ENCODE measurements at places on chromosomes 1 and 21.

DNA sequence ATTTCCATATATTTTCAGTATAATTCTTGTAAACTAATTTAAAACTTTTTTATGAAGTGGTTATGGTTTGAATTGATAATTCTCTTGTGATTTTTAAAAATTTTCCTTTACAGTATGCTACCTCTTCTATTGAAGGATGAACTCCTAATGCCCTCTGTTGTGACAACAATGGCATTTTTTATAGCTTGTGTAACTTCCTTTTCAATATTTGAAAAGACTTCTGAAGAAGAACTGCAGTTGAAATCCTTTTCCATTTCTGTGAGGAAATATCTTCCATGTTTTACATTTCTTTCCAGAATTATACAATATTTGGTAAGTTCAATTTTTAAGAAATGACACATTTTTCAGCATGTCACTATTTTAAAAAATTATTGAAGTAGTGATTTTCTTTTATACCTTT lies 61.4 kb downstream of the ALG6 start:
- no peak for DNase-seq

- no peak for DNase-seq
Observed at GRCh38 chr1:231236938-231237337, 4.1 kb upstream of the GNPAT start.

GRCh38 chr1:166378805-166379204 lies 212.0 kb upstream of the FAM78B start:
- no peak for DNase-seq

DNA sequence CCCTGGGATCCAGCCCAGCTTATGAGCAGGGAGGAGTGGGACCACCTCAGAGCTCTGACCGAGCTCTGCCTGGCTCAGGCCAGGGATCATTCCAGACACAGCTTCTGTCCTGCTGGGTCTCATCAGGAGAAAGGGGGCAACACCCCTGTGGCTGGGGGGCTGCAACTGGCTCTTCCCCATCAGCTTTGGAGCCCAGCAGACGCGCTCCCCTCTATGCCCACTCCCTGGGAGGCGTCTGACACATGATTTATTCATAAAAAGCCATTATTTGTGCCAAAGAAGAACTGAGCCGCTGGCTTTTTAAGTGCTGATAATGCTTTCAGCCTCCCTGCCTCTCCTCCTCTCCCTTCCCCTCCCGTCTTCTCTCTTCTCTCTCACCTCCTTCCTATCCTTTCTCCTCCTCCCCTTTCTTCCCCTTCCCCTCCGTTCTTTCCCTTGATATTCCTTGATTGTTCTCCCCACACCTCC lies 25.0 kb downstream of the FOXO6 start:
- DNase-seq, result no peak

DNA sequence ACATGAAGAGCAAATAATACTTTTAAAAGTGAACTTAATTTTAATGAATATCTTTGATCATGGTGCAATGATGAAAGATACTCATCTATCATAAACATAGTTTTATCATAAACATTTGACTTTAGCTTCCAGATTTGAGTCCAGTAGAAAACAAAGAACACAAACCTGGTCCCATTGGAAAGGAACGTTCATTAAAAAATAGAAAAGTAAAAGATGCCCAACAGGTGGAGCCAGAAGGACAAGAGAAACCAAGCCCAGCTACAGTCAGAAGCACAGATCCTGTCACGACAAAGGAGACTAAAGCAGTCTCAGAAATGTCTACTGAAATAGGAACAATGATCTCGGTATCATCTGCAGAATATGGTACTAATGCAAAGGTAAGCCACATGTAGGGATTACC lies 55.6 kb upstream of the MYOCOS start:
- no peak for DNase-seq

DNA sequence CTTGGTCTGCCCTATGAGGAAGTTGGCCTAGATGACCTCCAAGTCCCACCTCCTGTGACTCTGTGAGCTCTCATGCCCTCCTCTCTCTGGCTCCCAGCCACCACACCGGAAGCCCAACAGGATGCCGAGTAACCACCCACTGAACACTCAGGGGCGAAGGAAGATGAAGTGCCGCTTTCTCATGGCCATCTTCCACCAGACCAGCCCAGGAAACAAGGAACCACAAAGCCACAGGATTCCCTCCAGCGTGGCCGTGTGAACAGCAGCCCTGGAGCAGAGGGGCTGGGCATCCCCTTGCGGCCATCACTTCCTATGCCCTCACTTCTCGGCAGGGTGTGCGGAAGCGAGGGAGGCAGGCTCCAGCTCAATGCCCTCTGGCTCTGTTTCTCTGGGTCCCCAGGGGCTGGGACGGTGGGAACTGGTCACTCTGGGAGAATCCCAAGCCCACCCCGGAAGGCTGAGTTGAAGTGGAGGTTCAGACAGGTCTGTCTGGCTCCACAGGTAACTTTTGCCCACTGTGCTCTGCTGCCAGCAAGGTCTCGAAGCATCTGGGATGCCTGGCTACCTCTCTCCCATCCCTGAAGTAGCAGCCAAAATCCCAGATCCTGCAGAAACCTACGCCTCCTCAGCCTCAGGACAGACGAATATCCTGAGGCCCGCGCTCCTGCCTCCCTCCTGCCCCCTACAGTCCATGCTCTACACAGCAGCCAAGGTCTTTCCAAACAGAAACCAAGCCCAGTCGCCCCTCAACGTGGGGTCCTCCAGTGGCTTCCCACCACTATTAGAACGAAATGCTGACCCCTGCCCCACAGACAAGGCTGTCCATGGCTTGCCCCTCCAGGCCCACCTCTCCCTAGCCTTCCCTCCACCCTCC lies 44.2 kb upstream of the ECE1 start:
- peak; percentile 73 for DNase-seq

GRCh38 chr21:45416620-45417019 lies 11.7 kb downstream of the COL18A1 start:
- DNase-seq, result no peak

DNA sequence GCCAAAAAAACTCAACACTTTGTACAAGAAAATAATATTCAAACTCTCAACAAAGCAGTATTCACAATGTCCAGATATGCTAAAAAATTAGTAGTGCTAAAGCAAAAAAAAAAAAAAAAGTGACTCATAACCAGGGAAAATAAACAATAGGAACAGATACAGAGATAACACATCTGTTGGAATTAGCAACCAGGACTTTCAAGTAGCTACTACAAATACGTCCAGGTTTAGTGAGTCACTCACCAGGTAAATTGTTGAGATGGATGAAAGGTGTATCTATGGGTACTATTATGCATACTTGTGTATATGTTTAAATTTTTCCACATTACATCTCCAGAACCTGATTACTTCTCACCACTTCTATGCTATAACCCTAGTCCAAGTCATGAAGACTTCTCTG lies 144.8 kb upstream of the SLC35F3 start:
- DNase-seq, result no peak

DNA sequence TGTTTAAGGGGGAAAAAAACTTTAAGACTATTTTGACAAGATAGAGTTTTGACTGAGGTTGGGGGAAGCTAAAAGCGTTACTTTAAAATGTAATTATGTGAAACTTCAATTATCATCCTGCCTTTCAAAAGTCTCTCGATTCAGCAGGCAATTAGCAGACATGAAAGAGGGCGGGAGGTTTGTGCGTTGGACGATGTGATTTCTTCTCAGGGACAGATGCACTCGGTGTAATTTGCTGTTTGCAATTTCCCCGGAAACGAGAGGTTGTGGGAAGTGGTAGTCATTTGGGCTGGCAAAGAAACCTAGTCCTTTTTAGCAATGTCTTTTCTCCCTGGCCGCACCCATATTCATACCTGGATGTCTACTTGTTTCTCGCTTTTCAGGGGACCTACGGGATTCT lies 27.1 kb downstream of the KAZN start:
- DNase-seq, result no peak

GRCh38 chr21:36450511-36450910 lies 29.4 kb downstream of the CLDN14 start:
- DNase-seq, result no peak

DNA sequence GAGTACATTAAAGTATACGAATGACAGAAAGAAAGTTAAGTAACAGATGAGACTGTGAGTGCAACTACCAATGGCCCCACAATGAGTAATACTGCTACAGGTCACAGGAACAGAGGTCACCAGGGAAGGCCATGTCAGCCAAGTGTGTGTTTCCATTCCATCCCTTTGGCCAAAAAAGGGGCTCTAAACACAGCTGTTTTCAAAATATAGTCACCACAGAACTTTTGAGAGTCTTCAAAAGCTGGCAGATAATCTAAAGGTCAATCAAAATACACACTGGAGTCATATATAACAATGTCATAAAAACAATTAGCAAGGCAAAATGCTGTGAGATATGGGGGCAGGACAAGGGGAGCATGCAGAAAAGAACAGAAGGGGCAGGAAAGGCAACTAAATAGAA lies 10.2 kb downstream of the USP24 start:
- no peak for DNase-seq

DNA sequence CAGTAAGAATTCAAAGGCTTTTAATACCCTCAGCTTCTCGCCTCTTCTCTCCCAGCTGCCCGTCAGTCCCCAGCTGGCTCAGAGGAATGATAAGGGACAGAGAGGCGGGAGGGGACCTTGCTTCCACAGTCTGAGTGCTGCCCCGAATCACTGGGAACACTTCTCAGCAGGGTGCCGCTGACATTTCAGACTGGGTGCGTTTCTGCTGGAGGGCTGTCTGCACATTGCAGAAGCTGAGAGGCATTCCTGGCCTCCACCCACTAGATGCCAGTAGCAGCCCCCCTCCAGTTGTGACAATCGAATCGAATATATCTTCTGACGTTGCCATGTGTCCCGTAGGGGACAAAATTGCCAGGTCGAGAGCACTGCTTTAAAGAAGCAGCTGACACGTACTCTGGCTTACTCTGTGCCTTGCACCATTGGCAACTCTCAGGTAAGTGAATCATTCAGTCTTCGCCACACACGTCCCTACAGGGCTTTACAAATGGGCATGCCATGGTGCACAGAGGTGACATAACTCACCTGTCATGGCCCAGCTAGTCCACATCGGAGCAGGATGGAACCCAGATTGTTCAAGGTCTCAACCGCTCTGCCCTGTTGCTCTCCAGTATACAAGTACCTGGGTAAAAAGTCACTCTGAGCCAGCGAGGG lies 23.9 kb downstream of the CTNNBIP1 start:
- DNase-seq, result no peak

GRCh38 chr1:156417401-156418020 lies 48.5 kb downstream of the RHBG start:
- no peak for DNase-seq

GRCh38 chr1:235056937-235057336 lies 71.7 kb downstream of the TOMM20 start:
- no peak for DNase-seq

GRCh38 chr1:179984942-179985341 lies 30.3 kb downstream of the CEP350 start:
- no peak for DNase-seq

DNA sequence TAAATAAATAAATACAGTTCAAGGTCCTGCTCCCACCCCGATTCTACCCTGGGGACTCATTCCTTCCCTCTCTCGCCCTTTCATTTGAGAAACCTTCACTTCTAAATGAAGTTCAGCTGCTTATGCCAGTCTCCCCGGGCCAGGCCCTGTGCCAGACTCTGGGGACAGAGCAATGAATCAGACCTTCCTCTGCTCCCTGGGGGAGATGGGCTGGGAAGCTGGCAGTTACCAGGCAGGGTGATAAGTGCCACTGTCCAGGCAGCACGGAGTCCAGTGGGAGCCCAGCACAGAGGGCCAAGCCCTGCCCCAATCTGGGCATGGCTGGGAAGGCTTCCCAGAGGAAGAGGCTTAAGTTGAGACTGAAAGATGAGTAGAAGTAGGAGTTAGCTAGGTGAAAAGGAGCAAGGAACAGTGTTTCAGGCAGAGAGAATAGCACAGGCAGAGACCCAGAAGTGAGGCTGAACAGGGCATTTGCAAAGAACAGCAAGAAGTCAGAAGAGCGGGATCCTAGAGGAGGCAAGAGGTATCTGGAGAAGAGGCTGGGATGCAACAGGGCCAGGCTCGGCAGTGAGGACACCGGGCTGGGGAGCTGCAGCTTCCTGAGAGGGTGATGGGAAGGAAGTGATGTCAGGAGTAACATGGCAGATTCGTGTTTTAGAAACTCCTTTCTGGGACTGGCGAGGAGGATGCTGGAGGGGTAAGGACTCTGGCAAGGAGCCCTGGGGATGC lies 13.5 kb downstream of the KCNQ4 start:
- no peak for DNase-seq

DNA sequence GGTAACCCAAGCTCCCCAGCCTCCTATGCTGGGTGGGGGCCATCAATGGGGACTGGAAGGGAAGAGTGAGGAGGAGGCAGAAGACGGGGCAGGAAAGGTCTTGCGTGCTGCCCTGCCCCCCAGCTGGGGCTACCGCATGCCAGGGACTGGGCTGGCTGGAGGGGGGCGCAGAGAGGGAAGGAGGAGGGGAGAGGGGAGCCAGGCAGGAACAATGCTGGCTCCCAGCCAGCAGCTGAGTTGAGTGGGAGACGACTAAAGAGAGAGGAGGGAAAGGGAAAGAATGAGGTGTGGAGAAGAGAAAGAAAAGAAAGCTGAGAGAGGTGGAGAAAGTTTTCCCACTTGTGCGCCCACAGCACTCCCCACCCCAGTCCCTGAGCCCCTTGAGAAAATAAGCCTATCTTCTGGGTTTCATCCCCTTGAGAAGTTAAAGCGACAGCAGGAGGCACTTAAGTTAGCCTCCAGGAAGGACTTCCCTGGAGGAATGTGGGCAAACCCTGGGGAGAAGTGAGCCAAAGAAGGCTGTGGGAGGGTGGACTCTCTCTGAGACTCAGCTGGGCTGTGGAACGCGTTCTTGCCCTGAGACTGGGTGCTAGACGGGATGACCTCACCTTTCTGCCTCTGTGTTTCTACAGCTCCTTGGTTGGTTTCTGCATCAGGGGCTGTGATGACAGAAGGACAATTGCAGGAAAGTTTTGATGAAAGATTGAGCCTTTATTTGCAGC lies 12.9 kb upstream of the NES start:
- DNase-seq, result no peak

- DNase-seq, result no peak
Observed at GRCh38 chr1:93453911-93454310, 6.0 kb downstream of the FNBP1L start.

GRCh38 chr21:42149656-42150473 lies 69.1 kb upstream of the ABCG1 start:
- no peak for DNase-seq

GRCh38 chr21:41786509-41786987 lies 19.7 kb upstream of the RIPK4 start:
- DNase-seq, result no peak

DNA sequence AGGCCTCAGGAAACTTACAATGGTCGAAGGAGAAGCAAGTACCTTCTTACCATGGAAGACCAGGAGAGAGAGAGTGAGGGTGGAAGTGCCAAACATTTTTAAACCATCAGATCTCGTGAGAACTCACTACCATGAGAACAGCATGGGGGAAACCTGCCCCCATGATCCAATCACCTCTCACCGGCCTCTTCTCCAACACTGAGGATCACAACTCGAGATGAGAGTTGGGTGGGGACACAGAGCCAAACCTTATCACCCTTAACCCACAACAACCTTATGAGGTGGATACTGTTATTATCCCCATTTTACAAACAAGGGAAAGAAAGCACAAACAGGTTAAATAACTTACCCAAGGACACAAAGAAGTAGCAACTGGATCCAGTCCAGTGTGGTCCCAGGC lies 80.5 kb downstream of the MPZL1 start:
- no peak for DNase-seq

Data from T-helper 9 cell (primary cell).